NCI-H1436 (cell line): ENCODE measurements at places on chromosomes 7 and 10.

DNA sequence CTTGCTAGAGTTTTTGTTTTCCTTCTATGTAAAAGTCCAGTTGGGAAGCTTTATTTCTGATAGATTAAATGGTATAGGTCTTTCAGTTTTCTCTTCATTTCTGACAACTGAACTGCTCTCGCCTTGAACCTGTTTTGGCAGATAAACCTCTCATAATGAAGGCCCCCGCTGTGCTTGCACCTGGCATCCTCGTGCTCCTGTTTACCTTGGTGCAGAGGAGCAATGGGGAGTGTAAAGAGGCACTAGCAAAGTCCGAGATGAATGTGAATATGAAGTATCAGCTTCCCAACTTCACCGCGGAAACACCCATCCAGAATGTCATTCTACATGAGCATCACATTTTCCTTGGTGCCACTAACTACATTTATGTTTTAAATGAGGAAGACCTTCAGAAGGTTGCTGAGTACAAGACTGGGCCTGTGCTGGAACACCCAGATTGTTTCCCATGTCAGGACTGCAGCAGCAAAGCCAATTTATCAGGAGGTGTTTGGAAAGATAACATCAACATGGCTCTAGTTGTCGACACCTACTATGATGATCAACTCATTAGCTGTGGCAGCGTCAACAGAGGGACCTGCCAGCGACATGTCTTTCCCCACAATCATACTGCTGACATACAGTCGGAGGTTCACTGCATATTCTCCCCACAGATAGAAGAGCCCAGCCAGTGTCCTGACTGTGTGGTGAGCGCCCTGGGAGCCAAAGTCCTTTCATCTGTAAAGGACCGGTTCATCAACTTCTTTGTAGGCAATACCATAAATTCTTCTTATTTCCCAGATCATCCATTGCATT, 27.1 kb downstream of the MET start:
- no peak for DNase-seq

DNA sequence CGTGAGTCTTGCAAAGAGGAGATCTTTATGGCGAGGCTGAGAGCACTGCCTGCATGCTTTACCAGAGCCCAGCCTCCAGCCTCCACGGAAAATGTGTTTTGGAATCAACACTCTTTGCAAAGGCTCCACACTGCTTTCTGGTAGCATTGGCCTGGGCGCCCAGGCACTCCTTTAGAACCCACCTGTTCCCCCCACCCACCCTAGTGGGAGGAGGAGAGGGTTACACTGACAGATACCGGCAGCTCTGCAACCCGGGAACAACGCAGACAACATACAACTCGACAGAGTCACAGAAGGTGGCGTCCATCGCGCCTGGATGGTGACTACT, 5.5 kb upstream of the MNX1 start:
- DNase-seq, result no peak

DNA sequence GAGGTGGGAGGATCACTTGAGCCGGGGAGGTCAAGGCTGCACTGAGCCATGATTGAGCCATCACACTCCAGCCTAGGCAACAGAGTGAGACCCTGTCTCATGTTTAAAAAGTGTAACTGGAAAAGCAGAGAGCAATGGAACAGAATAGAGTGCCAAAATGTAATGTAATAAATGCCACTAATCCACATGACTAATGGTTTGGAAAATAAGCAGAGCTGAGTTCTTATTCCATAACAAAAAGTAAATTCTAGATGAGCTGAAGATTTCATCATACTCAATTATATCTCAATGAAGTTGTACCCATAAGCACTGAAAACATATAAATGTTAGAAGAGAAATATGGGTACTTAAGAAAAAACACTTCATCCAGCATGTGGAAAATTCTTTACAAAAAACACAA, 132.6 kb downstream of the USP6NL start:
- DNase-seq, result no peak

GRCh38 chr7:129670656-129671055, 59.1 kb downstream of the NRF1 start:
- DNase-seq, result no peak

GRCh38 chr7:16963044-16963443, 81.3 kb upstream of the AGR3 start:
- peak; percentile 28 for DNase-seq

GRCh38 chr10:60396766-60397165, 7.1 kb upstream of the ANK3 start:
- no peak for DNase-seq

- DNase-seq, result no peak
Measured at GRCh38 chr10:88163572-88163971, 300.1 kb downstream of the PTEN start.

DNA sequence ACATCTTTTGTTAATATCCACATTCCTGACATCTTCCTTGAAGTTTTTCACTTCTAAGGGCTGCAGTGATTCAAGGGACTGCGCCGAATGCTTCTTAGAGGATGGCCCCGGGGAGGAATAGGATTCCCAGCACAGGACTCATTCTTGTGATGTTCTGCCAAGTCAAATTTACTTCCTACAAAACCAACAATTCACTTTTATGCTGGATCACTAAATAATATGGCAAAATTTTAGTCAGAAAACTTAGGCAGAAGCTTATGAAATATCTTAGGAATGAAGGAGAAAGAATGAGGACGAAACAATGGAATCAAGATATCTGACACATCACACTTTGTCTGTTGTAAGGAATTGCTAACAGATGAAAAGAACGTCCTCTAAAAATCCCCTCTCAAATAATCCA, 151.5 kb downstream of the JAZF1 start:
- DNase-seq, result no peak

- DNase-seq, result no peak
Measured at GRCh38 chr7:39659356-39660013, 36.1 kb downstream of the RALA start.

DNA sequence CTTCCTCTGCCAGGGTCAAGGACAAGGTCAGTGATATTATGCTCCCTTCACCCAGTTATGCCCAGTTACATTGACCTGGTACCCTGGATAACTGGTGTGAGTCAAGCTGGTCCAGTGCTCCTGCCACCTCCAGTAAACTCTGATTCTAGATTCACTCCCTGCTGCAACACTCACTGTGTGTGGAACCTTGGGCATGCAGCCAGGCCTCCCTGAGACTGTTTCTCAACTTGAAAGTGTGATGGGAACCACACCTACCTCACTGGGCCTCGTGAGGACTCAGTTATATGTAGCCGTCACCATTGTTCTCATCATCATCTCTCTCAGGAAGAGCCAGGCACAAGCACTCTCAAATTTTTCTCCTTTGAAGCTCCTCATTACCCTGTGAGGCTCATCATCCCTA, 935 bp upstream of the ZNF736 start:
- DNase-seq, result no peak

GRCh38 chr7:30493228-30493627, 11.4 kb downstream of the GGCT start:
- DNase-seq, result no peak

DNA sequence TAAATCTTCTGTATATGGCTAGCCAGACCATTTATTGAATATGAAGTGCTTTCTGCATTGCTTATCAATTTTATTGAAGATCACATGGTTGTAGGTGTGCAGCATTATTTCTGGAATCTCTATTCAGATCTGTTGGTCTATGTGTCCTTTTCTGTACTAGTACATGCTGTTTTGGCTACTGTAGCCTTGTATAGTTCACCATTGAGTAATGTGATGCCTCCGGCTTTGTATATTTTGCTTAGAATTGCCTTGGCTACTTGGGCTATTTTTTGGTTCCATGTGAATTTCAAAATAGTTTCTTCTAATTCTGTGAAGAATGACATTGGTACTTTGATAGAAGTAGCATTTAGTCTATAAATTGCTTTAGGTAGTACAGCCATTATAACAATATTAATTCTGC, 1187.2 kb downstream of the XPNPEP1 start:
- no peak for DNase-seq

- DNase-seq, result no peak
Measured at GRCh38 chr7:320297-320696, 30.3 kb downstream of the FOXL3 start.

GRCh38 chr10:23363793-23364135, 19.2 kb upstream of the C10orf67 start:
- no peak for DNase-seq

DNA sequence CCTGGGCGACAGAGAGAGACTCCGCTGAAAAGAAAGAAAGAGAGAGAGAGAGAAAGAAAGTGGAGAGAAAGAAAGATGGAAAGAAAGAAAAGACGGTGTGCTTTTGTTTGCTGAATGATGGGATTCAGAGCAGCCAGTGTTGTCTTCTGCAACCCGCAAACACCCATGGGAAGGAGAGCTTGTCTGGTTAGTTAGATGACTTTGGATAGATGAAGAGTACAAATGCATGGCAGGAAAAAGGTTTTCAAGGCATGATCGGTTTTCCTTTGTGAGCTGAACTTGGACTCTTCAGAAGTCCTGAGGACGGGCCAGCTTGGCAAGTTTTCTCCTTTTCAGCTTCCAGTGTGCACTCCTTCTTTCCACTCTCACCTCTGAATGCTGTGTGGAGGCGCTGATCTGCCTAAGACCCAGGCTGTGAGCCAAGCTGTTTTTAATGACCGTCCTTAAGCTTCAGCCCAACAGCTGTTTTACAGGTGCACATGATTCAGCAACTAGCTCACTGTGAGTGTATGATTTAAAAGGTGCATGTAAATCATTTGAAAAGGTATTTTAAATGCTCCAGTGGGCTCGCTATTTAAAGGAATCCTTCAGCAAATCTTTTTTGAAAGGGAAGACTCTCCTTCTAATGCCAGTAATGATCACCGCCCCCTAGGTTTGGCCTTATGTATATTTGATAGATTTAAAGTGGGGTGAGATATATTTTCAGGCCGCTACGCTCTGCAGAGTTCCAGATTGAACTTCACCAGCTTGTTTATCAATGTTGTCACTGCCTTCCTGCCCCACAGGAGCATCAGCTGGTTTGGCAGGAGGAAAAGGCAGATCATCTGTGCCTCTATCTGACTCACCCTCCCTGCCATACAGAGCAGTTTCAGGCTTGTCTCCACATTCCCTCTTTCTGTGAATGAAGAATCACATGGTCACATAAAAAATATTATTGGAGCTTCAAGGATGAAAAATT, 115.0 kb downstream of the PLXDC2 start:
- DNase-seq, result no peak

DNA sequence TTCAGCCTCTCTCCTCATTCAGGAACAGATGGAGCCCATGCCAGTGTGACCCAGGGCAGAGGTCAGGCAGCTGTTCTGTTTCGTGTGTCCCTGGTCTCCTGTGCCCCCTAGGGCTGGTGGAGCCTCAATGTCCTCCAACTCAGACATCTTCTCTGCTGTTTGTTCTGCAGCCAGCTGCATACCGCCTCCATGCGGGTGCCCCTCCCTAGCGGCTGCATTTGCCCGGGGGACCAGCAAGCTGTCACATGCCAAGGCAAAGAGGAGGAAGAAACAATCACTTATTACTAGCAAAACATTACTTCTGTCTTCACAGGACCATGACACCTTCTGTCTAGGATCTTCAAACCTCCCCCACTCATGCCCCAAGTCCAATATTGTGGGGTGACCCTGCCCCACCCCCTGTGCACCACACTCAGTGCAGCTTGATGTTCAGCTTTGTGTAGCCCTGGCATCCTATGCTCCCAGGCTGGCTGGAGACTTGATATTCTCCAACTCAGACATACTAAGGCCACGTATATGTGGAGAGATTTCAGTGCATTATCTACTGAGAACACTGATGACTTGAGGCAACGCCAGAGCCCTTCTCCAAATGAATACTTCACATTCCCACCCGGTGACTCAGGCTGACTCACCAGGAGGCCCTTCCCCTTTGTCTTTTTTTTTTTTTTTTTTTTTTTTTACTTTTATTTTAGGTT, 188.9 kb downstream of the SKIDA1 start:
- DNase-seq, result peak; percentile 17

DNA sequence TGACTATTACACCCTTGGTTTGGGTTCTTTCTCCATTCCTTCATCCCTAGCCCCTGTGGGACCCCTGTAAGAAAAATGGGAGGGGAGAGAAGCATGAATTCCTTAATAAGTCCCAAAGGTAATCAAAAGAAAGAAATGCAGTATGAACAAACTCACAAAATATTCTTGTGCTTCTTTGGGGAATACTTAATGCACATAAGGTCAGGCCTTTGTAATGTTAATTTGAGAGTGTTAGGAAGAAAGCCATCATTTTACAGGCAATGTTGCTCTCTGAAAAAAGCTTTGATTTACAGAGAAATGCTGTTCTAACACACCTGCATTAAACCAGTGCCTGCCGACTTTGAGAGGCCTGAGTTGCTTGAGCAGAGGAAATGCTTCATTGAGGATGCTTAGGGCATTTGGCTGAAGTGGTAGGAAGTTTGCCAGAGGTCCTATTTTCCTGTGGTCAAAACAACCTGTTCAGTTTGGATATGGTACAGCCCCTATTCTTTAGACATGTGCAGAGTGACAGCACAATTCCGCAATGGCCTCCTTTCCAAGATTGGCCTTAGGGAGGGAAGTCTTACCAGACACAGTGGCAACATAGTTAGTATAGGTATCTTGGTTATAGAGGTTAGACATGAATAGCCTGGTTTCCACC, 643.4 kb downstream of the AUTS2 start:
- DNase-seq, result no peak

GRCh38 chr10:88466786-88467185, 116.3 kb downstream of the RNLS start:
- DNase-seq, result no peak

- peak; percentile 6 for DNase-seq
Measured at GRCh38 chr10:72875250-72876055, 18.1 kb upstream of the OIT3 start.

GRCh38 chr7:8343556-8343955, 81.6 kb upstream of the ICA1 start:
- DNase-seq, result peak; percentile 96

GRCh38 chr7:148815612-148816011, 68.5 kb downstream of the EZH2 start:
- no peak for DNase-seq

GRCh38 chr7:151792086-151792485, 84.8 kb downstream of the PRKAG2 start:
- DNase-seq, result no peak

DNA sequence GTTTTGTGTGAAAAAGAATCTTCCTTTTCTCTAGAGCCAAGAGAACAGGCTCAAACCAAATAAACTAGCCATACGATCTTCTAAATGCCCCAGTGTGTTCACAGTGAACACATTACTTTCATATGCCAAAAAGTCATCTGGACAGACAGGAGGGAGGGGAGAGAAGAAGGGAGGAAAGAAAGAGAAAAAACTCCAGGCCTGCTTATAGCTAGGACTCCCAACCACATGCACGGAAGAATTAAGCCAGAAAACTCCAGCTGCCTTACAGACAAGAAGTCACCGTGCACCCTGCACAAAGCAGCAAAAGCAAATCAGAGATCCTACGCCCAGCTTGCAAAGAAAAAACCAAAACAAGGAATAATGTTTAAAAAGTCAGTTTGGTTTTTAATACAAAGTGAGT, 34.3 kb downstream of the SNX8 start:
- no peak for DNase-seq

DNA sequence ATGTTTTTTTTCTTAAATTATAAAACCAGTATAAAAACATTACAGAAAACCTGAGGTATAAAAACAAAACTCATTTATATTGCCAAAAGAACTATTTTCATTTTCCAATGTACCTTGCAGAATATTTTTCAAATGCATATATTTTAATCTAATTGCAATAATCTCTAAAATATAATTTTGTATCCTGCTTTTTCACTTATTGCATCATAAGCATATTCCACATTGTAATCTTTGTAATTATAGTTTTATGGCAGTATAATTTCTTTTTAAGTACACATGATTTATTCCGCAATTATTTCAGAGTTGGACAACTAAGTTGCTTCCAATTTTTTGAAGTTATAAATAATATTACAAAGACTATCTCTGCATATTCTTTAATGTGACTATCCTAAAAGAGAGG, 43.7 kb downstream of the SGCE start:
- DNase-seq, result no peak
